ENCODE measurements at places on chromosomes 6 and 20.

DNA sequence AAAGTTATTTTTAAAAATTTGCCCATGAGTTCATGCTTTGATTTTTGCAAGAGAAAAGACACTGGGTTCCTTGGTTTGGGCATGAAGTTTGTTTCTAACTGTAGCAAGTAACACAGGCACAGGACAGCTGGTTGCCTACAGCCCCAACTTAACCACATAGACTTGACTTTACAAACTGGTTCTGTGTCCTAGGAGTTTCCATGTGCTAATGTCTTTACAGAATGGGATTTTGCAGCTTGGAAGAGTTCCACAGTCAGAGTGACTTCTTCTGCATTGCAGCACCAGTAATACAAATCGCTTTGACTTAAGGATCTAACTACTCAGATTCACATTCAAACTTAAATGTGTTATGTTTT, 44.3 kb downstream of the OR2B2 start:
- DNase-seq, result no peak

GRCh38 chr20:64192406-64192805, 28.2 kb downstream of the MYT1 start:
- DNase-seq, result no peak

- DNase-seq, result no peak
Measured at GRCh38 chr6:131861381-131861780, 53.6 kb downstream of the ENPP1 start.

- DNase-seq, result no peak
Measured at GRCh38 chr6:5103250-5103649, 18.1 kb downstream of the PPP1R3G start.

- DNase-seq, result no peak
Measured at GRCh38 chr6:34489207-34489805, 23.4 kb downstream of the PACSIN1 start.

DNA sequence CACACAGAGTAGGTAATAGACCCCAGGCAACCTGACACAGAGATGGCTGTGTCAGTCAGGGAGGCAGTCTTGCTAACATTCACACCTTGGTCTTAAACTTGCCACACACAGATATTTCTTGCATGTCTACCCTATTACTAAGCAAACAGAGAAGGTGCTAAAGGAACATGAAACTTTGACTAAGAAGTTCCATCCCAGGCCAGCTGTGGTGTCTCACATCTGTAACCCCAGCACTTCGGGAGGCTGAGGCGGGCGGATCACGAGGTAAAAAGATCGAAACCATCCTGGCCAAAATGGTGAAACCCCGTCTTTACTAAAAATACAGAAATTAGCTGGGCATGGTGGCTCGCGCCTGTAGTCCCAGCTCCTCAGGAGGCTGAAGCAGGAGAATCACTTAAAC, 222.4 kb upstream of the JARID2 start:
- DNase-seq, result peak; percentile 42

- peak; percentile 66 for DNase-seq
Measured at GRCh38 chr6:87282743-87283142, 39.6 kb upstream of the SMIM8 start.

DNA sequence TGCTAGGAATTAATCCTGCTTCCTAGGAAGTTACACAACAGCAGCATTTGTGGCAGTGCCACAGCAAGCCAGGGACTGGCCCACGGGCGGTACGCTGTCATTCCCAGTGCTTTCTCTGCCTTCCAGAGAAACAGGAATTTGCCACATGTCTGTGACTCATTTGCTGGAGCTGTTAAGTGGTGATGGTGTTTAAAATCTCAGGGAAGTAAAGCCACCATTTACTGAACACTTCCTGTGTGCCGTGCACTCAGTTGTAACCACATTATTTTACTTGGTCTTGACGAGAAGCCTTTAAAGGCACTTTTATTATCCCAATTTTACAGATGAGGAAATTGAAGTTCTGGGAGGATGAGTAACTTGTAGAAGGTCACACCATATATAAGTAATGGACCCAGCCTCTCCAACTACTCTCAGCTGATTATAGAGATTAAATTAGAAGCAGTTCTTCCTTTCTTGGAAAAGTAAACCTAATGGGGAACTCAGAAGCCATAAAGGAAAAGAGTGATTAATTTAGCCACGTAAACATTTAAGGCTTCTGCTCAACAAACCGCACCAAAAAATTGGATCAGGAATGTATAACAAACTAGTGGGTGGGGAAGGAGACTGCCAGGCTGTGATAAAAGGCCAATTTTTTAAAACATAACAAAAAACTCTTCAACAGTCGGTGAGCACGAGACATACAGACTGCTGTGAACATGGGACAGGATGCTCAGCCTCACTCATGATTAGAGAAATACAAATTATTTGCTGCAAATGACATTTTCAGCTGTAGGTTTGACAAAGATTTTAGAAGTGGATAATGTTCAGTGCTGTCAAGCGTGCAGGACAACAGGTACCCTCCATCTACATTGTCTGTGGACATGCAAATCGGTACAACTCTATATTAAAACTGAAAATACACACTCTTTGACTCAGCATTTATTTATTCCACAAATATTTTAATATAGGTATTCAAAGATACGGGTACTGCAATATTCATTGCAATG, 311.2 kb downstream of the NRN1 start:
- DNase-seq, result peak; percentile 51

DNA sequence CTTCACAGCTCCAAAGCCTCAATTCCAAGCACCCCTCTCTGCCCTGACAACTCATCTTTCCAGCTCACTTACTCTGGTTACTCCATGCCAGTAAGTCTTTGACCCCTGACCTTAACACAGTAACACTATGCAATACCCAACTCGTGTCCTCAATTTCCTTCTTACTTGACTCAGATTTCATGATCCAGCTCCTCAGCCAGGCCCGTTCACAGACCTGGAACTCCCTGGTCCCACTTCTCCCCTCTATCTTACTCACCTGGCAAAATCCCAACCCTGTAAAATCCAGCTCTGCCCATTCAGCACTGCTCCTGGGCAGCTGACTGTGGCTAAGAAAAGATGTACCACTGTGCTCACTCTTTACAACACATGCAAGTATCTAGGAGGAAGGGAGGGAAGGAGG, 7.9 kb downstream of the GNL1 start:
- DNase-seq, result no peak

DNA sequence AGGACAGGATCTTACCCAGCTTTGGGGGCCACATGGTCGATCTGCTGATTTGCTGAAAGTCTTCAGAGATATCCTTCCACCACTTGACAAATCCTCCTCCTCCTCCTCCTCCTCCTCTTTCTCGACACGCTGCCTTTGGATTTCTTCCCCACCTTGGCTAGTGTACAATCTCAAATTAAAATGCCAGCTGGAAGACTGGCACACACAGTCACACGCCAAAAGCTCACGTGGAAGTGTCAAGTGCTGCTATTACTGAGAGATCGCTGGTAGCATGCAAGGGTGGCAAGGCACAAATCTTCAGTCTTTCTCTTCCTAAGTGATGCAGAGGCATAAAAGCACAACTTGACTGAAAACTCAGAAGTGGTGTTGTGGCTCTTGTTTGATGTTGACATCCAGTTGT, 35.3 kb downstream of the GPR6 start:
- DNase-seq, result no peak

GRCh38 chr6:96939007-96939805, 14.7 kb downstream of the KLHL32 start:
- peak; percentile 88 for DNase-seq

GRCh38 chr20:55928266-55928665, 77.1 kb downstream of the CBLN4 start:
- no peak for DNase-seq

DNA sequence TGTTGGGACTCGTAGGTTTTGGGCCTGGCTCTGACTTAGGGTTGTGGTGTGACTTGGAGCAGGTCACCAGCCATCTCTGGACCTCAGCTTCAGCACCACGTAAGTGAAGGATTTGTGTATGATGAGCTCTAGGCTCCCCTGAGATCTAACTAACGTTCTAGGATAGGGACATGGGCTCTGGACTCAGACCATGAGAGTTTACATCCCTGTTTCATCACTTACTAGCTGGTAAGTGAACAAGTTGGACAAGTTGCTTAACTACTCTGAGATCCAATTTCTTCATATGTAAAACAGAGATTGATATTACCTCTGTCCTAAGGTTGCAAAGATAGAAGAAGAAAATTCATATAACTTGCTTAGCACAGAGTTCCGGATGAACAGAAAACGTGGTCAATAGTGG, 20.3 kb upstream of the PNPLA1 start:
- DNase-seq, result no peak

DNA sequence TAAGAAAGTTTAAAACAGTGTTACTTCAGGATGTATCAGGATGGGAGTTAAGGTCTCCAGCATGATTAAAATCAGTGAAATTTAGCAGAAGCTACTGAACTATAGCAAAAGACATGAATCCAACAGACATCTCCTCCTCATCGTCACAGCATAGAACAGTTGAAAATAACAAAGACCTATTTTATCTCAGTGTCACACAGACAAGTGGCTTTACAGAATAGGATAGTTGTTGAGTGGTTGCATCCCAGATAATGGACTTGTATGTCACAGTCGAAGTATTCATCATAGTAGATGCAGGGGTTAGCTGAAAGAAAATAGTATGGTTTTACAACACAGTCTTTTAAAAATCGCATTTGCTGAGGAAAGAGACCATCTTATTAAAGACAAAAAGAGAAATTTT, 31.2 kb downstream of the CRISP1 start:
- DNase-seq, result no peak

DNA sequence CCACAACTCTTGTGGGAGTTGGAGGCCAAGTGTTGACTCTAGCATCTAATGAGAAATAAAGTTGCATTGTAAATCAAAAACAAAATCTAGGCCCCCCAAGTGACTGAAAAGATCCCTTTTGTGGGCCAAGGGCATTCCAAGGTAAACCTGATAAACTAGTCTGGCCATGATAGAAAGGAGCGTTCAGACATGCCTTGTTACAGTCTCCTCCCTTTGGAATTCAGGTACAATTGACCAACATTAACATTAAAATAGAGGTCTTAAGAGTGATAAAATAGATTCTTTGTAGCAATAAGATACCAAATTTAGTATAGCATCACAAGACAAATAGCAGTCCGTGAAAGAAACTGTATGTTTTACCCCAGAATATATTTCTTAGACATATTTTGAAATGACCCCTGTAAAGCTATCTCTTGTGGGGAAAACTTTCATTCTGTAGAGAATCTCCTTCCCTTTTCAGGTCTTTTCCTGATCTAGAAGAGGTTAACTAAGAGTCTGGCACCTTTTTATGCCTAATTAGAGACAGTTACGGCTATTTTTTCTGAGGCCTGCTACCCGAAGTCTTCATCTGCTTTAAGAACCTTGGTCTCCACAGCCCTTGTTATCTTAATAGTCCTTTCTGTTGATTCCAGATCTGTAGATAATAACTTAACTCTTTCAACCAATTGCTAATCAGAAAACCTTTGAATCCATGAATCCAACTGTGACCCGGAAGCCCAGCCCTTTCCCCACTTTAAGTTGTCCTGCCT, 495.4 kb upstream of the MMS22L start:
- peak; percentile 29 for DNase-seq

DNA sequence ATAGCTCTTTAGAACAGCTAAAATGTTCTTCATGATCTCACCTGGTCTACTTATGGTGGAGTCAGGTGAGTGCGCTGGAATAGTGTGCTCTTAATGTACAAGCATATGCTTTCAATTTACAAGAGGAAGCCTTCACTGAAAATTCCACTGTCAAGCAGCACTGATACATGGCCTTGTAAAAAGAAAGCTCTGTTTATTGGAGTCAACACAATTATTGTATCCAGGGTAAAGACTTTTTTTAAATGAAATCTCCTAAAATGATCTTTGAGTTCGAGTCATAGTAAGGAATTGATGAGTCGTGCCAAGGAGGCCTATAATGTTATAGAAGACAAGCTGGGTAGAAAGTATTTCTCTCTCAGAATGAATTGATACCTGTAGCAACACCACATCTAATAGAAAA, 41.6 kb upstream of the CARMIL1 start:
- DNase-seq, result no peak

DNA sequence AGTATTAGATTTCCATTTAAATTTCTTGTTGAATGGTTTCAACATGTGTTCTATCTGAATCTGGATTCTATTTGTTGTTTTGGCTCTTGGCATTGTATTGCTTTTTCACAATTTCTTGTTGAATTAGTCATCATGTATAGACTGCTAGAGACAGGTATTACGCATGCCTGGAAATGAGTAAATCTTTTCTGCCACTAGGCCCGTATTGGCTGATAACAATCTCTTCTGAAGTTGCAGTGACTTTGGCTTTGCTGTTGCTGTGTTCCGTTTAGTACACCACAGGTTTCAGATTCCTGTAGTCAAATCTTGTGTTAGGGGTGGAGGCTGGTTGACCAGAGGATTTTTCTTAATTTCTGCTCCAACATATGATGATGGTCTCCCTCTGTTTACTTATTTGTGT, 1339.4 kb downstream of the GRIK2 start:
- peak; percentile 44 for DNase-seq

GRCh38 chr6:112002307-112002706, 51.6 kb upstream of the CCN6 start:
- no peak for DNase-seq

DNA sequence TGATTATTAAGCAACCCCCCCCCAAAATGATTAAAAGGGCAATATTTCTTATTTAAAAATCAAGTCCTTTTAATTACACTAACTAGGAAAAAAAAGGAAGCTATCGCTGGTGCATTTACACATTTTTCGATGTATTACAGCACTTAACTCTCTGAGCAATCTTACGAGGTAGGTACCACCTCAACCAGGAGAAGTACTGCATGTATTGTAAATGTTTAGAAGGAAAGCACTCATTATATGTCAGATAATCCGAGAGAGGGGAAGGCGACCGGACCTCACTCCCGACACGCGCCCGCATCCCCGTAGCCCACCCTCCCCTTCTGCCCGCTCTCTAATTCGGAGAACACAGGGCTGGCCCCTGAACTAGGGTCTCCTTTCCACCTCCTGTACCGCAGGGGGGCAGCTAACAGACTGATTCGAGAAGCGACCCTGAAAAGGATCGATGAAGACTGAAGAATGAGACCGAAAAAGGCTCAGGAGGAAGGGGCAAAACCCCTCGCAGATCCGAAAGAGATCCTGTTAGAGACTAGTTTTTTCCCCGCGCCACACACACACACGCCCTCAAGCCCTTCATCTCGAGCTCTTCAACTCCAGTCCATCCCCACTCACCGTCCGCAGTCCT, 337 bp downstream of the ESF1 start:
- no peak for DNase-seq

DNA sequence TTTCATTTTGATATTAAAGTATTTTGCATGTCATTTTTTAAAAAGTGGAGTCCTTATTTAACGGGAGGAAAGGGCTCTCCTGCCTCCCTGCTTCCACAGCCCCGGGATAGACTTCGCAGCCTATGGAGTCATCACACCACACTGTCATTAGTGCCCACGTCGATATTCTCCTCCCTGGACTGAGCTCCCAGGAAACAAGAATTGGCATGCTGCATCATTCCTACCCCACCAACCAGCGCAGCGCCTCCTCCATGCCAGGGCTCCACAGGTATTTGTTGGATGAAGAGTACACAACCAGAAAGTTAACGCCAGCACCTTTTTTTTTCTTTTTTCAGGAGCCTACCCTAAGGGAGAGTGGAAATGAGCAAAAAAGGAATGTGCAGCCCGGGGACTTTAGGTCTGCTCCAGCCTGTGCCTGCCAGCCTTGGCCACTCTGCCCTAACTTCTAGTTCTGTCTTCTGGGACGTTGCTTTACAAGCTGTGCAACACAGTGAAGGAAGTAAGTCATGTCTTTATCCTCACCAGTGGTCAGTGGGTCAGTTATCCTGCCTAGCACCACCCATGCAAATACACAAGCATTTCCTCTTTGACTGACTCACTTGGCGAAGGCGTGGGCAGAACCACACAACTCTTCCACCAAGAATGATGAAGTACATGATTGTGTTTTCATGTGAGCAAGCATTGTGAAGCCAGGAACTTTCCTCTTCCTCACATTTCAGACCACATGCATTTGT, 180.7 kb upstream of the UST start:
- DNase-seq, result peak; percentile 85
